ENCODE measurements at places on chromosomes 6 and 20.

DNA sequence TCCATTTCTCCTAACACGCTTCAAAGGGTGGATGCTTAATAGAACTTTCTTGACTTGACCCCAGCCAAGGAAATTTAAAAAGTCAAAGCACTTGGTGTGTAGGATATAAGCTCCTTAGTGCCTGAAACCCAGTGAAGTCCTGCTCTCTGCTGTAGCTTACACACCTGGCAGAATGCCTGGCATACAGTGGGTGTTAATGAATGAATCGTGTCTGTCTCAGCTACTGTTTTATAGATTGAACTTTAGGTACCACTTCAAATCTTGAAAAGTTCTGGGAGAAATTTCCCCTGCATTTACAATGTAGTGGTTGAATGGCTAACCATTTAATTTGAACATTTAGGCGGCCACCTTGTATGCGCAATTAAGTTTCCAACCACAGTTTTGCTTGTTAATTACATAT is 70.5 kb upstream of the ZNF217 start:
- no peak for DNase-seq

DNA sequence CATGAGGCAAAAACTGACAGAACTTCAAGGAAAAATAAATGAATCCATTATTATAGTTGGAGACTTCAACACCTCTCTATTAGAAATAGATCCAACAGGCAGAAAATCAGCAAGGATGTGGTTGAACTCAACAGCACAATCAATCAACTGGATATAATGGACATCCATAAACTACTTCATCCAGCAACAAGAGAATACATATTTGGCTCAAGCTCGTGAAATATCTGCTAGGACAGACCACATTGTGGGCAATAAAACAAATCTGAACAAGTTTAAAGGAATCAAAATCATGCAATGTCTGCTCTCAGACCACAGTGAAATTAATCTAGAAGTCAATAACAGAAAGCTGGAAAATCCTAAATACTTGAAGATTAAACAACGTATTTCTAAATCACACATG is 362.6 kb downstream of the CD109 start:
- DNase-seq, result no peak

- DNase-seq, result no peak
Observed at GRCh38 chr20:62918147-62918546, 8.2 kb downstream of the DIDO1 start.

DNA sequence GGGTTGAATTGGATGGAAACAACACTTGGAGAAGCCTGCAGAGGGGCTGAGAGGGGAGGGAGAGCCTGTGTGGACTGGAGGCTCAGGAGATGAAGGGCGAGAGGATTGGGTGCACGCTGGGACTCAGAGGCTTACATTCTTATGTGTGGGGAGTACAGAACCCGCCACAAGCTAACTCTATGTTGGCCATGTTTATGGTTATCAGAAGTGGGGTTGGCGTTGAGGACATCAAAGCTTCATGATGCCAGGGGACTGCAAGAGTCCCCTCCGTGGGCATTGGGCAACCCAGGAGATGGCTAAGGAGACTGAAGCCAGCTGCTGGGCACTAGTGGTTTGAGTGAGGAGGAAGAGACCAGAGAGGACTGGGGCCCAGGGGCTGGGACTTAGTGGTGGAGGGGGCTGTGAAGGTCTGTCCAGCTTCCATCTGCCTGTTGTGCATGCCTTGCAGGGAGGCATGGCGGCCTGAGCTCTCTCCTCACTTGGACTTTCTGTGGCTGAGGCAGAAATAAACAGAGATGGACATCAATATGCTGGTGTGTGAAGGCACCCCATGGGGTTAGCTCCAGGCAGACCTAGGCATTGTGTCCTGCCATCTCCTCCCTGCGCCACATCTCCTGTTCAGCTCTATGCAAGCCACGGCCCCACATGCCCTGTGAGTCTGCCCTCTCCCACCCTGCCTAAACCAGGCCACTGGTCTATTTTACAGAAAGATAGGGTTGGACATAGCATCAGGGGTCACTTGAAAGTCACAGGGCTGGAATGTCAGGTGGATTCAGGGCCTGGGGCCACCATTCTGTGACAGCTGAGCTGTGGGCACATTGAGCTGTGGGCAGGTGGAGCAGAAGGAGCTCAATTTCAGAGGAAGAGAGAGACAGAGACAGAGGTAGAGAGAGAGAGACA is 61.6 kb downstream of the PHACTR3 start:
- no peak for DNase-seq

- DNase-seq, result no peak
Observed at GRCh38 chr6:169266261-169266660, 12.6 kb upstream of the THBS2 start.

- DNase-seq, result peak; percentile 16
Observed at GRCh38 chr6:125952764-125953501, 3.6 kb upstream of the HINT3 start.

GRCh38 chr6:165925474-165926156 is 242.0 kb downstream of the TBXT start:
- no peak for DNase-seq

GRCh38 chr6:152993431-152993830 is 9.1 kb downstream of the MTRF1L start:
- no peak for DNase-seq

DNA sequence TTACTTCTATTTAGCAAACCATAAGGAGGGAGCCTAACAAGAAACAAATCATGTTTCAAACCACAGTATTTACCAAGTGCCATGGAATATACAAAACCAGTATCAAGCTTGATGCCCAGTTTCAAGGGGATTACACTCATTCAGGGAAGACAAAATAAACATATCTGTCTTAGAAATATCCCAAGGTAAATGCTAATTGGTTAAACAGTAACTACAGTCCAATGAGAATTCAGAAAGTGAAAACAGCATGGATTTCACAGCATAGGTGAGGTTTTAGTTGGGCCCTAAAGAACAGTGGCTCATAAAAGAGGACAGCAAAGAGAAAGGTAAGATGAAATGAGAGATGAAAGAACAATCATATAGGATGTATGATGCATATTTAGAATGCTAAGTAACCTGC is 110.3 kb downstream of the CHD6 start:
- no peak for DNase-seq

DNA sequence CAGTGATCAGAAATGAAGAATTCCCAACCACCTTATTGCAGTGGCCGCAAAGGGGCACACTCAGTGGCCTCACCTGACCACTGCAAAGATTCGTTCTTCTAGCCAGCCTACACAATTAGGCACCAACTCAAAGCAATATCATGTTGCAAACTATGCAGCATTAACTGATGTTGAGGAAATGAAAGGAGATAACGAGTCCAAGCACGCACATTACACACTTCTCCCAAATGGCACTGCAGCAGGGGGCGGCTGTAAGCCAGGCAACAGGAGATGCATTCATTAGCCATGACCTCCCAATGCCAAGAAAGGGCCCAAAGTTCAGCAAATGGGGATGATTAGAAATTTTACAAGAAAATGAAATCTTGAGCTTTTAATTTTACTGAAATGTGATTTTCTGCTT is 39.3 kb downstream of the ATXN1 start:
- DNase-seq, result no peak

GRCh38 chr6:47710295-47710694 is 11.9 kb downstream of the ADGRF4 start:
- no peak for DNase-seq

DNA sequence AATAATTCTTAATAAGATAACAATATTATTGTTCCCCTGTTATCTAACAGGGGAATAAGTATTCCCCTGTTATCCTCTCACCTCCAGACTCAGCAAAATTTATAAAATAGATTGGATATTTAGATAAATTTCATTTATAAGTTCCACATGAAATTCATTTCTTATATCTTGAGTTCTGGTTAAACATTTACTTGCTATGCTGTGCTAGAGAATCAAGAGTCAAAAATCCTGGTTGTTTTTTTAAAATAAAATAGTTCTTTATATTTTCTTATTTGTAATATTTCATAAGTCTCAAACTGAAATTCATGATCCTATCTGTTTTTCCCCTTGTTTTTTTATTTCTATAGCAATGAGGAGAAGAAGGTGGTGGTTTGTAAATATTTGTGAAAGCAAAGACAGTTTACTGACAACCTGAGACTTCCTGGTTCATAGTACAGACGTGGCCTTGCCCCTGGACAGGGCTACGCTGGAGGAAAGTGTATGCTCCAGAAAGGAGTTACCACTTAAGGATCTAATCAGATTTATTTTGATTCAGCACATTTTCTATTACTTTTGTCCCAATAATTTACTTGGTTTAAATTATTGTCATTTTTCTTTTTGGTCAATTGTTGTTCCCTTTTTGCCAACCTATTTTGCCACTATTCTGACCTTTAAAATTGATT is 37.8 kb upstream of the MARCKS start:
- no peak for DNase-seq

DNA sequence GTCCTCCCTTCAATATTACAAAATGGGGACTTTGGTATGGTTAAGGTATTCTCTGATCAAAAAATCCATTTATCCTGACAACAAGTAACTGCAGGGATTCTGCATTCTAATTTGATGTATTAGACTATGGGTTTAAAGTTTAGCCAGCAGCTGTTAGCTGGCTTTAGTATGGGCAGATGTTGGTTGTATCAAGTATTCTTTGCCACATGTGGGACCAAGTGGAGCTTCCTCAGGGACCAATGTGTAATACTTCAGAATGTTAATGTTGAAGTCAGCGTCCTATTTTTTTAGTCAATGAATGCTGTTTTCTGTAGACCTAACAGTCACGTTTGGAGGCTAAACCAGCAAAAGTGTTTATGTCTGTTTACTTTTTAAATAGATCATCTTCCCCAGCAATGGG is 41.4 kb downstream of the MOXD1 start:
- no peak for DNase-seq

GRCh38 chr6:23524548-23524947 is 601.5 kb upstream of the NRSN1 start:
- DNase-seq, result no peak

DNA sequence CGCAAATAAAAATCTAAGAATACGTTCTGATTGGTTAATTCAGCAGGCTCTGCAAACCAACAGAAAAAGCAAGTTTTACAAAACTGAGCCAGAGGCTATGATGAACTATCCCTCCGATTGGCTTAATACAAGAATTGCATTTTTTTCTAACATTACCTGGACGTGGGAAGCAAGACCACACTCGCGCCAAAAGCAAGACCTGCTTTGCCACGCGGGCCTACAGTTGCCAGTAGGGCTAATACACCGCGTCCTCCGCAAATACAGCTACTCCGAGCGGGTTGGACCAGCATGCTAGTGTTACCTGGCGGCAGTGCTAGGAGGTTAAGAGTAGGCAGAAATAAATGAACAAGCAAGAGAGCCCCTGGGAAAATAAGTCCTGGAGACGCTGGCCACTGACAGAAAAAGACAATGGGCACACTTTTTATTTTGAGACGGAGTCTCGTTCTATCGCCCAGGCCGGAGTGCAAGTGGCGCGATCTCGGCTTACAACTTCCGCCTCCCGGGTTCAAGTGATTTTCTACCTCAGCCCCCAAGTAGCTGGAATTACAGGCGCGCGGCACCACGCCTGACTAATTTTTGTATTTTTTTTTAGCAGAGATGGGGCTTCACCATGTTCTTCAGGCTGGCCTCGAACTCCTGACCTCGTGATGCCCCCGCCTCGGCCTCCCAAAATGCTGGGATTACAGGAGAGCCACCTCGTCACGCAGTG is 131.9 kb upstream of the BTN3A2 start:
- DNase-seq, result no peak

GRCh38 chr6:16473908-16474771 is 235.8 kb downstream of the GMPR start:
- no peak for DNase-seq

GRCh38 chr6:150898399-150899170 is 33.1 kb downstream of the MTHFD1L start:
- DNase-seq, result no peak

DNA sequence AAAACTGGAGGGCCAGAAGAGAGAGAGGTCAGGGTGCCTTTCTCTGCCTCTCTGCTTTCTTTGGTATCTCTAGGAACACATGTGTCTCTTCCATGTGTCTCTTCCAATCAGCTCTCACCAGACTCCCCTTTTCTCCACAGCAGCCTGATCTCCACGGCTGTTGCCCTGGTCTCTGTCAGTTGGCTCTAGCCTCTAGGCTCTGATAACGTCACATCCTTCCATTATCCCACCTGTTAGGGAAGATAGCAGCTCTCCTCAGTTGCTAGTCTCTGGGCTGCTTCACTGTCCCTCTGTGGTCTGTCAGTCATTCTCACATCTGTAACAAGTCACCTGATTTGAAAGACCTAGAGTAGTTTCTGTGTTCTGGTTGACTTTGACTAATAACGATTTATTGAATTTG is 80.2 kb downstream of the PLCB4 start:
- DNase-seq, result no peak

- no peak for DNase-seq
Observed at GRCh38 chr6:154986787-154987235, 8.3 kb upstream of the TIAM2 start.

GRCh38 chr20:33443512-33444239 is at the start of gene SNTA1:
Gene SNTA1, minus strand, starts transcription at chr20:33443763. Its CDS starts 143 bp downstream, at chr20:33443620.
- no peak for DNase-seq

GRCh38 chr20:20341371-20341770 is 26.5 kb upstream of the INSM1 start:
- no peak for DNase-seq

GRCh38 chr6:140077827-140078560 is 703.5 kb upstream of the CITED2 start:
- DNase-seq, result no peak

- DNase-seq, result no peak
Observed at GRCh38 chr20:9422321-9423057, 91.9 kb upstream of the LAMP5 start.

GRCh38 chr20:10487142-10488136 is 52.3 kb downstream of the SLX4IP start:
- no peak for DNase-seq

DNA sequence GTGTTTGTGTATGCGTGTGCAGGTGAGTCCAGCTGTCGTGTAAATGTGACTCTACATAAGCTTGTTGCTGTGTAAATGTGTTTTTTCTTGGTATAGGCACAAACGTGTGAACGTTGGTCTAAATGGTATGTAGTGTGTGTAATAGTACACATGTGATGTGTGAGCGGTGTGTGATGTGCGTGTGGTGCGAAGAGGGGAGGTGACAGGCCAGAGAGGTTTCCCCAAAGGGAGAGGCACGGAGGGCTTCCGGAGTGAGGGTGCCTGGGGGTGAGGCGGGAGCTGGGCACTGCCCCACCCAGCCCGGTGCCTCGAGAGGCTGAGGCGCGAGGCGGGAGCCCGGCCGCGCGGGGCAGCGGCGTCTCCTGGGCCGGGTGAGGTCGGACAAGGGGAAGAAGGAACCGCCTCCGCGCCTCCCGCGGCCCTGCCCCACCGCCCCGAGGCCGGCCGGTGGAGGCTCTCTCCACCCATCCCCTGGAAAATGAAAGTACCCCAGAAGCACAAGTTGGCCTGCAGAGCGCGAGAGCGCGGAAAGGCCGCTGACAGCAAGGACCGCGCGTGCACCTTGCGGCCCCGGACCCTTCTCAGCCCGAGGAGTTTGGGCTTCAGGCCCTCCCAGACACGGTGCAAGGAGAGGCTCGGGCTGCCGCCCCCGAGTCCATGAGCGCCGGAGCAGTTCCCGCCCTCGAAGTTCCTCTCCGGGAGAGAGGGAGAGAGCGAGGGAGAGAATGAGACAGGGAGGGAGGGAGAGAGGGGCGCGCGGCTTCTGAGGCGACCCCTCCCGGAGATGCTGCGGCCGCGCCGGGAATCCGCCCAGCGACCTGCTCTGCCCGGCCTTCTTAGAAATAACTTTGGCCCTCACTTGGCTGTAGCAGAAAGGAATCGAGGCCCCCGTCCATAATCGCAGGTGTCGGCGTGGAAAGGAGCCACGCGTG is 43.2 kb upstream of the OSTM1 start:
- no peak for DNase-seq

- DNase-seq, result no peak
Observed at GRCh38 chr20:39871013-39871412, 818.0 kb downstream of the MAFB start.

GRCh38 chr6:31528821-31529328 is at the start of gene MCCD1:
Gene MCCD1, plus strand, starts transcription at chr6:31528962. Its CDS starts 53 bp downstream, at chr6:31529015.
- no peak for DNase-seq
